ENCODE measurements at places on chromosomes 4 and X.

GRCh38 chr4:104868533-104868932, 278.1 kb upstream of the TET2 start:
- H3K27me3 ChIP-seq = peaks cover 6% of the 10 kb centered on the region
- no peak overlapping the region for H3K27ac ChIP-seq
- DNase-seq = no peak
- no peaks in the 10 kb centered on the region for H3K36me3 ChIP-seq

DNA sequence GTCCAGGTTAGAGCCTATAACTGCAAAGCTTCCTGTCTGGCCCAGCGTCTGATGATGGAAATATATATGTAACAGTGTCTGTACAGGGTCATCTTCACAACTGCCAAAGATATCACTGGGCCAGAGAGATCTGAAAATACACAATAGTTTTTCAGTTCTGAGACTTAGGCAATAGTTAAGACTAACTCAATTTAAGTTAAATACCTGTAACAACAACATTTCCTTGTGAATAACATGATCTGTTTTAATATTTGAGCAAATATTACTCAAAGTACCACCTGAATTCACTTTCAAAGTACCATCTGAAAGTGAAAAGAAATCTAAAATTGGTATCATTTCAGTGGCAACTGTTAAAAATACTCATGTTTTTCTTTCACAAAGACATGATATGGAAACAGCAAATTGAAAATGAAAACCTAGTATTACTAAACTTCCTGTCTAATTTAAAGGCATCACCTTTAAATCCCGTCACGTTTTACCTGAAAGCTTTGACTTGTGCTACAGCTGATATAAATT, 9.6 kb downstream of the ZAR1 start:
- no peaks in the 10 kb centered on the region for H3K27me3 ChIP-seq
- peaks cover 15% of the 10 kb centered on the region for H3K4me1 ChIP-seq
- no peak overlapping the region for H3K4me3 ChIP-seq
- H3K36me3 ChIP-seq = peaks cover 26% of the 10 kb centered on the region
- no peak for DNase-seq

- no peak overlapping the region for H3K4me3 ChIP-seq
- no peak for DNase-seq
- H3K27me3 ChIP-seq = no peaks in the 10 kb centered on the region
Observed at GRCh38 chr4:133929531-133930239, 271.9 kb downstream of the PABPC4L start.

DNA sequence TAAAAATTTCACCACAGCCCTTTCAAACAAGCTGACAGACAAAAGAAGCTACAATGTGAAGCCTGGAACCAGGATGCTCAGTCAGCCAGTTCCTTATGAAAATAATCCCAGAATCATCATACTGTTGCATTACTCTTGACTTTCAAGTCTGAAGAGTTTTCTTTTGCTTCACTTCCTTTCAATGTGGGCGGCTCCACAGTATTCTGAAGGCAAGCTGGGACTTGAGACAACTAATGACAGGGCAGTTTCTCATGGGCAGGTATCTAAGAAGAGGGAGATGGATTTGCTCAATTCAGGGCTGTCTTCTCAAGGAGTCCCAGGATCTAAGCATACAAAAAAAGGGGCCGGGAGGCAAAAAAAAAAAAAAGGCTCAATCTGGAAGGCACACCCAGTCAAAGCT, 173.4 kb downstream of the PAPSS1 start:
- no peak for DNase-seq
- no peak overlapping the region for H3K27ac ChIP-seq
- peaks cover under 1% of the 10 kb centered on the region for H3K27me3 ChIP-seq

DNA sequence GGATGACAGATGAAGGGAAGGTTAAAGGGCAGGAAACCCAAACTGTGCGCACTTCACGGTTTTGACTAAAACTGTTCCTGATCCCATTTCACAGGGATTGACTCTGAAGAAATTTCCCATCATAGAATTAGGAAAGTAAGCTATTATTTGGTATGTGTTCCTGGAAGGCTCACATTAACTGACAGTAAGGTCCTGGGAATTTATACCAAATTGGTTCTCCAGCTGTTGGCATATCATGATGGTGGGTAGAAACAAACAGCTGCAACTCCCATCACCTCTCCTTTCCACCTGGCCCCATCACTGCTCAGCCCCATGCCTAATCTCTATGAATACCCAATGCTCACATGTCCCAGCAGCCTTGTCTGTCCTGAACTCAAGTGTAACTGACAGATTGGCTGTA, 121.2 kb downstream of the GPC3 start:
- no peak for DNase-seq
- H3K36me3 ChIP-seq = no peaks in the 10 kb centered on the region
- H3K4me3 ChIP-seq = no peak overlapping the region
- no peak overlapping the region for H3K27ac ChIP-seq

DNA sequence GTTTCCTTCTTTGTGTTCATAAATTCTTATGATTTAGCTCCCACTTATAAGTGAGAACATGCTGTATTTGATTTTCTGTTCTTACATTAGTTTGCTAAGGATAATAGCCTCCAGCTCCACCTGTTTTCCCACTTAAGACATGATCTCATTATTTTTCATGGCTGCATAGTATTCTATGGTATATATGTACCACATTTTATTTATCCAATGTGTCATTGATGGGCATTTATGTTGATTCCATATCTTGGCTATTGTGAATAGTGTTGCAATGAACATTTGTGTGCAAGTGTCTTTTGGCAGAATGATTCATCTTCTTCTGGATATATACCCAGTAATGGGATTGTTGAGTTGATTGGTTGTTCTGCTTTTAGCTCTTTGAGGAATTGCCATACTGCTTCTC, 1234.8 kb downstream of the ADGRL3 start:
- DNase-seq = no peak
- H3K27me3 ChIP-seq = no peaks in the 10 kb centered on the region
- H3K27ac ChIP-seq = no peak overlapping the region
- H3K36me3 ChIP-seq = no peaks in the 10 kb centered on the region
- no peak overlapping the region for H3K4me3 ChIP-seq
- H3K4me1 ChIP-seq = no peaks in the 10 kb centered on the region

DNA sequence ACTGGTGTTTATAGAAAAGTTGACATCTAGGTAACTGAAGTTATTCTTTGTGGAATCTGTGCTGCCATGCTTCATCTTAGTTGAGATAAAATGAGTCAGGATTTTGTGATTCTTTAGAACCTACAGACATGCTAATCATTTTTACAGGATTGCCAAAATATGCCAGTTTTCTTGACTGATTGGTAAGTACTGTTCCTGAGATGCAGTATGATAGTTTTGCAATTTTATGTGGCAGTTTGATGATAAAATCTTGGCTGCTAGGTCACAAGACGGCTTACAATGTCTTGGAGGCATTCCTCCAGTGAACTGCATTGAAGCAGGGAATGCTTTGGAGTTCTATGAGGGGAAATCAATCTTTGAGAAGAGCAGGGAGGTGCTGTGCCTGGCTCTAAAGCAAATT, 104.4 kb upstream of the ESX1 start:
- no peak overlapping the region for H3K4me3 ChIP-seq
- no peaks in the 10 kb centered on the region for H3K36me3 ChIP-seq
- no peak for DNase-seq
- H3K4me1 ChIP-seq = no peaks in the 10 kb centered on the region

DNA sequence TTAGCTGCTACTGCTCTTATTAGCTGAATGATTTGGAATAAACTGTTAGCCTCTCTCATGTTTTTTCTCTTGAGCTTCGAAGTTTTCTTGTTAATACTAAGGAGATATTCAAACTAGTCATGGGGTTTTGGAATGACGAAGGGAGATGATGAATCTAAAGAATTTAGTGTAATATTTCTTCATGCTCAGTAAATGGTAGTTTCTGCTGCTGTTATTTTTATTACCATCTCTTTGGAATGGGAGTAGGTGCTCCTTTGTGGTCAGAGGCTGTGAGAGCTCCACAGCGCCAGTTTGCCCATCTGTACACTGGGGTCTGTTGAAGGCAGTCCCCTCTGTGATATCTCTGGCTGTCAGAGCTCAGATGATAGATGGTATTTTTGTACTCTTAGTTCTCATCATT, 33.7 kb downstream of the HTT start:
- peak overlapping the region; percentile 18 for H3K27ac ChIP-seq
- H3K4me1 ChIP-seq = peaks cover 19% of the 10 kb centered on the region
- H3K36me3 ChIP-seq = peaks cover 19% of the 10 kb centered on the region
- no peak for DNase-seq

DNA sequence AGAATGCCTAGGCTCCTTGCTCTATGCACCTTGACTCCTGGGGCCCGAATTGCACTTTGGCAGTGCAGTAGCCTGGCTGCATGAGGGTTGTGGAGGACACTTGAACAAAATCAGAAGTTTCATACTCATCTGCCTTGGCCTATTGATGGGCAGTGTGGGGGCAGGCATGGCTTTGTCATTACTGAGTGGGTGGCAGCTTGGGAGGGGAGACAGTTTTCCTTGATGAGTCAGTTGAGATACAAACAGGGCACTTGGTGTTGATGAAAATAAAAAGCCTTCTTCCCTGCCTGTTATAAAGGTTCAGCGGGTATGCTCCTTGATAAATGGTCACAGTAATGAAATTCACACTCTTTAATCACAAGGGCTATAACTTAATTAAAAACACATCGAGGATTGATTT, 126.8 kb upstream of the MAMLD1 start:
- DNase-seq = no peak
- no peaks in the 10 kb centered on the region for H3K36me3 ChIP-seq
- H3K4me1 ChIP-seq = no peaks in the 10 kb centered on the region
- H3K4me3 ChIP-seq = no peak overlapping the region
- H3K27me3 ChIP-seq = peaks cover 4% of the 10 kb centered on the region

- H3K36me3 ChIP-seq = peaks cover 63% of the 10 kb centered on the region
- DNase-seq = no peak
- H3K4me3 ChIP-seq = peak overlapping the region; percentile 50
- H3K4me1 ChIP-seq = peaks cover 70% of the 10 kb centered on the region
- H3K27ac ChIP-seq = peak overlapping the region; percentile 61
- no peaks in the 10 kb centered on the region for H3K27me3 ChIP-seq
Observed at GRCh38 chrX:45762699-45763647, 562.3 kb upstream of the DIPK2B start.

- peaks cover 23% of the 10 kb centered on the region for H3K36me3 ChIP-seq
- H3K27ac ChIP-seq = no peak overlapping the region
- H3K4me1 ChIP-seq = peaks cover 5% of the 10 kb centered on the region
- no peaks in the 10 kb centered on the region for H3K27me3 ChIP-seq
- no peak overlapping the region for H3K4me3 ChIP-seq
- DNase-seq = no peak
Observed at GRCh38 chr4:726235-726787, 20.7 kb downstream of the PCGF3 start.

- DNase-seq = no peak
- no peak overlapping the region for H3K27ac ChIP-seq
- H3K4me3 ChIP-seq = no peak overlapping the region
- H3K36me3 ChIP-seq = peaks cover 47% of the 10 kb centered on the region
- peaks cover 6% of the 10 kb centered on the region for H3K4me1 ChIP-seq
Observed at GRCh38 chr4:147638942-147639341, 21.7 kb downstream of the TMEM184C start.

Measured in activated T-helper 1 cell treated with anti-CD3 and anti-CD28 coated beads, Interleukin-12 subunit alpha, Interleukin-12 subunit beta, Interleukin-2, Interleukin-4 antibody, amounts not matched to agents 30 ng/mL and 10 ng/mL and 1 ng/mL, durations not matched to agents 14 hours and 24 hours and 36 hours (primary cell).